NCI-H187 (cell line): ENCODE measurements at places on chromosomes 3 and 15.
A peak's percentile ranks its signal among the peaks of the same experiment; 100 is the strongest.

DNA sequence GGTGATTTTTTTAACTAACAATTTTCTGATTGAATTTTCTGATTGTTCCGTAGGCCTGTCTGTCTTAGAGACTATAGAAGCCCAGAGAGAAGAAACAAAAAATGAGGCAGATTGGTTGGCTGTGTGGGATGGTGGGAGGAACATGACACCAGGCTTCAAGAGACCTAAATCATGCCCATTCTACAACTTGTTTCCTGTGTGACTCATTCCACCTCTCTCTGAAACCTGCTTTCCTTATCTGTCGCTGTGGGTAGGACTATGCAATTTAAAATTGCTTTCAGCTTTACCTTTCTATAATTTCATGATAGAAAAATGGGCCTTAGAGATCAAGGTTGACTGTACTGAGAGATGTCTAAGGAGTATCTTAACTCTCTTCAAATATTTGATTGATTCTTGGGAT lies 44.5 kb downstream of the OXNAD1 start:
- no peak for DNase-seq

DNA sequence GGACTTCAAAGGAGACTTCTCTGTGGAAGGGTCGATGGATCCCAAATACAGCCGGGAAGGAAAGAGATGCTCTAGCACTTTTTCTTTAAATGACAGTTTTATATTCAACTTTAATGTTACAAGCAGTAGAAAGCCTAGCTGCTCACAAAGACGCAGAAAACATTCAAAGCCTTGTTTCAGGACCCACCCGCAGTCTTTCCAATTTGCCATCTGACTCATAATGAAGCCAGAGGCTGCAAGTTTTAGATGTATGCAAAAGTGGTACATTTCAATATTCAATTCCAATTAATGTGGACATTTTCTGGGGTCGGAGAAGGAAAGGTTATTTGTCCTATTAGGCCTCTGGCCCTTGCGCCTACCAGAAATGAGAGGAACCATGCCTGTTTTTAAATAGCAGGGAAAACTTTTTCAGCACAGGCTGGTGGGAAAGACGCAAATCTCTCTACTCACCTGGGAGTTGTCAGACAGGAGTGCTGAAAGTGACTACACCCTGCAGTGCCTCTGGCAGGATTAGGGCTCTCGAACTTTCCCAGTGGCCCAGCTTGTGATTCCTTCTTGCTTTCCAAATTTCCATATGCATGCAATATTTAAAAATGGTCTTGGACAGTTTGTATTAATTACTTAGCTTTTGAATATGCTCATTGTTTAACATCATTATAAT lies 117.4 kb upstream of the MBNL1 start:
- DNase-seq, result no peak

- DNase-seq, result no peak
These were observed 749.0 kb downstream of the NSUN3 start for GRCh38 chr3:94811836-94812235.

DNA sequence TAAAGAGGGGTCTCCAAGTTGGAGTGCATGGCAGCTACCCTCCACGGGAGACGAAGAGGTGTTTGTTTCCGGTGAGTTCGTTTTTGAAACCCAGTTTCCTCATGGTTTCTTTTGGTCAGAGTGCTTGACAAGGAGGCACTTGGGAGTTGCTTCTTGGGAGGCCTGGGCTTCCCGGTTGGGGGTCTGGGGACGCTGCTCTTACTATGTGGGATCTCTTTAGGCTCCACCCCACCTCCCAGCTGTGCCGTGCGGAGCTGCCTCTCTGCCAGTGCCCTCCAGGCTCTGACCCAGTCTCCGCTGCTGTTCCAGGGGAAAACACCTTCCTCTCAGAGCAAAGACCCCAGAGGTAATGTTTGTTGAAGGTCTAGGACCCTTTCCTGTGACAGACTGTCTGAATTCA lies 29.6 kb downstream of the KIF7 start:
- no peak for DNase-seq

DNA sequence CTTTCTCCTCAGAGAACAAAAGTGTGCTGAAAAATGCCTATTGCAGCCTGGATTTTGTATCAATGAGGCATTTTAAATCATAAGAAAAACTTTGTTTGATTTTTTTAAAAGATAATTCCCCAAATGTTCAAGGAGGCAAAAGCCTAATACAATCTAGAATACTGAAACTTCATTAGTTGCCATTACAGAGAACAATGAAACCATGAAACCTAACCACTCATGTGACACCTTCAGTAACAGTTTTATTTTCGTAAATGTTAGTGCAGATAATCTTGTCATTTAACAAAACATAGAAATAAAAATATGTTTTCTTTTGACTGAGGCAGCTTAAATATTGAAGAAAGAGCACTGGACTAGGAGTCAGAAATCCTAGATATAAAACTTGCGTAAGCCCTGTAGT lies 655.9 kb downstream of the RBMS3 start:
- no peak for DNase-seq

- DNase-seq, result no peak
These were observed 176.6 kb downstream of the XXYLT1 start for GRCh38 chr3:195094191-195094921.

- no peak for DNase-seq
These were observed 54.0 kb downstream of the TAFA4 start for GRCh38 chr3:68878322-68878721.

DNA sequence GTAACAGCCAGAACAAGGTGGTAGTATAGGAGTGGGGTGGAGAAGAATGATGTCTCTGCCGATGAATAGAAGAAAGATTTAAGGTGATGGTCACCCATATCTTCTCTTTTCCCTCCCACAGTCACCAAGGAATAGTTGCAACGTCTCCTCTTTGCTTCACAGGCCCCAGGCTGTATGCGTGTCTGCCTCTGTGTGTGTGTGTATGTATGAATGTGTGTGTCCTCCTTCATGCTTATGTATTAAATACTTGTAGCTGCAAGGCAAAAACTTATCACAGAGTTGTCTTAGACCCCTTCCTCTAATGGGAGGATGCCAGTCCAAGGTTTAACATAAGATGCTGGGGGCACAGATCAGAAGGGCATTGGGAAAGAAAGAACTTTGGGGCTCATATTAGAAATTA lies 19.1 kb upstream of the BNC1 start:
- no peak for DNase-seq

- DNase-seq, result no peak
These were observed 105.0 kb downstream of the MYLK start for GRCh38 chr3:123778991-123779622.

DNA sequence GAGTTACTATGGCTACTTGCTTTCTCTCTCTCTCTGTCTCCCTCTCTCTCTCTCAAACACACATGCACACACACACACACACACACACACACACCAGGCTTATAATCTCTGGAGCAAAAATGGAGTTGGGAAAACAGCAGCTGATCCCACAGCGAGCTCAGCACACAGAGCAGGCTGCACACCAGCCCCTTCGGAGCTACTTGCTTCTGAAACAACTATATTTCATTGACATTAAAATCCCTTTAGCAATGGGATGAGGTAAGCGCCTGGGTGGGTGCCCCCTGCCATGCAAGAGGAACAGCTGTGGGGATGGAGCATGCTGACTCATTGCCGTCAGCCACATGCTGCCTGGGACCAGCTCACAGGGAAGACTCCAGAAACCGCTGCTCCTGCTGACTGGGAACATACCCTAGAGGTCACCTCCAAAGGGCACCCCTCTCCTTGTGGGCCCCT lies 45.7 kb downstream of the B3GNT5 start:
- DNase-seq, result no peak

GRCh38 chr3:14430706-14431451 lies 28.5 kb downstream of the SLC6A6 start:
- no peak for DNase-seq

- DNase-seq, result no peak
These were observed 126.8 kb upstream of the UBE3A start for GRCh38 chr15:25565470-25566264.

GRCh38 chr3:172074032-172074431 lies 34.7 kb downstream of the FNDC3B start:
- DNase-seq, result no peak

DNA sequence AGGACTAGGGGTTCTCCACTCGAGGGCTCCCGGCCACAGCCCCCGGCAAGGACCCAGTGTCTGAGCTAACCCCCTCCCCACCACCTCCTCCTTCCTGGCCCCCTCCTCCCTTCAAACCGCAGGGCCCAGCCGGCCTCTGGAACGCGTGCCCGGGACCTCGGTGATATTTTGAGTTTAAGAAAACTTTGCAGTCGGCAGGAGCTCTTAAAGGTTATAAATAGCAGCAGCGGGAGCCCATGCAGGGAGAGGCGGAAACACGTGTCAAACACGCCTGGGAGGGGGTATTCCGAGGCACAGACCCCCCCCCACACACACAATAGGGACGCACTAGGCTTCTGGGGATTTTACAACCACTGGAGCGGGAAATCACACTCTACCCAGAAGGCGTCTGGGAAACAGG lies 3.1 kb upstream of the PTH1R start:
- DNase-seq, result no peak

DNA sequence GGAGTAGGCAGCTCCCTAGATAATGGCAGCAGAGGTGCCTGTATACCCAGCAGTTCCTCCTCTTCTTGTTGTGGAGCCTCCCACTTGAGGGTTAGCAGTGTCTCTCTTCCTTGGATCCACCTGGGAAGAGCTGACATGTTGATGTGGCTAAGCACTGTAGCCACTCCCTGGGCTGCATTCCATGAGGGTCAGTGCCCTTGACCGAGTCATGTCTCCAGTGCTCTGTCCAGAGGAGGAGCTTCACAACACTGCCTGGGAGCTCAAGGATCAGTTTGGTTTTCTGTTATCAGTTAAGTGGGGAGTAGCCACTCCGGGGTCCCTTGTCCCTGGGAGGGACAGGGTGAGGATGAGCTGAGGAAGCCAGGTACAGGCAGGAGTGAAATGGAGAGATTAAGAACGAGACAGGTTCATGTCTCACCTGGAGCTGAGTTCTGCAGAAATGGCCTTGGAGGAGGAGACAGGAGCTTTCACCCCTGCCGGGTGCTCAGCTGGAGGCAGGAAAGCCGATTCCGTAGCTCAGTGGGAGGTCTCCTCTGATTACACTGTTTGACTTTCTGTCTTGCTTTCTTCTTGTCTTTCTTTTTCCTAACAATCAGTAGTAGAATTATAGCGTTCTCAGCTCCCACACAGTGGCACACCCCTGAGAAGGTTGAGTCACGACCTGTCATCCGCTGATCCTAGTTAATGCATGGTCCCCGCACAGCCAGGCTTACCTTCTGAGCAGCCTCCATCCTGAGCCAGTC lies 57.9 kb upstream of the SEC22A start:
- no peak for DNase-seq

- DNase-seq, result peak; percentile 25
These were observed 5.7 kb upstream of the BLM start for GRCh38 chr15:90711418-90711824.

- peak; percentile 64 for DNase-seq
These were observed 678.1 kb upstream of the CCDC54 start for GRCh38 chr3:106699122-106699521.

DNA sequence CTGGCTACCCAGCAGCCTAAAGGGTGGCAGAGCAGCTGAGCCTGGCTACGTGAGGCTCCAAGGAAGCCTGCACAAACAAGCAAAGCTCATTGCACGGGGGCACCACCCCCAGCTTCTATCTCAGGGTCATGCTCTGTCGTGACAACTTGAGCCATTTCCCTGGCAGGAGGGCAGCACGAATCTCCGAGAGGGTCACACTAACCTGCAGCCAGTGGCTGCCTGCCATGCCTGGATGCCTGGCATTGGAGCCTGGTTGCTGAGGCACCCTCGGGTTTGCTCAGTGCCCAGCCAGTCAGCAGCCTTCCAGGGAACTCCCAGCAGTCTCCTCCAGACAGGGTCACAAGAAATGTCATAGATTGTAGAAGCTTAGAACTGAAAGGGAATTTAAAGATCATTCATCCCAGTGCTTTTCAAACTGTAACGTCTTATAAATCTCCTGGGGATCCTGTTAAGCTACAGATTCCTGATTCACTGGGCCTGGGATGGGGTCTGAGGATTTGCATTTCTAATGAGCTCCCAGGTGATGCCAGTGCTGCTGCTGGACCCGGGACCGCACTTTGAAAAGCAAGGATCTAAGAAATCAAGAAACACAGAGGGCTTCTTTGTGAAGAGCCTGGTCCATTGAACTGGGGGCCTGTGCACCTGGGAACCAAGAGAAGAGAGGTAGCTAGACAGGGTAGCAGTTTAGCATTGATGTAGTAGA lies 48.4 kb downstream of the TMEM266 start:
- no peak for DNase-seq

DNA sequence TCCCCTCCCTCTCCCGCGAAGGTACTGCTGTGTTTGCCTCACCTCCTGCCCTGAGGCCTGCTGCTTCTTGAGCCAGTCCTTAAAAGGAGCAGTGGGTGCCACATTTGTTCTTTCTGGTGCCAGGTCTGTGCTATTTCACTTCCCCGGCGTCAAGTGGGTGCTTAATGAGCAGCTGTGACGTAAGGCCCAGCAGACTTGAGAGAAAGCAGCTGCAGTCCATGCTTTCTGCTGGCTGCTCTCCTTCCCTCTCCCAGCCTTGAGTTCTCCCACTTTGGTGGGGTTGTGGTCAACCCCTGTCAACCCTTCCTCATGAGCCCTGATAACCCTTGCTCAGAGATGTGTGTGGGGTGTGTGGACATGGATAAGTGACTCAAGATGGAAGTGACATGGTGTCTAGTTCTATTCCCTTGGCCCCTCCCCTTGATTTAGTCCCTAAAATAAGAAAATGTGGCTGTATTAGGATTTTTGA lies 6.9 kb downstream of the INAFM2 start:
- DNase-seq, result no peak

GRCh38 chr15:76187163-76187562 lies 124.1 kb downstream of the ETFA start:
- DNase-seq, result no peak

GRCh38 chr3:127612966-127613365 lies 14.8 kb downstream of the MCM2 start:
- DNase-seq, result no peak

- no peak for DNase-seq
These were observed 19.5 kb downstream of the MRAS start for GRCh38 chr3:138367911-138368310.

DNA sequence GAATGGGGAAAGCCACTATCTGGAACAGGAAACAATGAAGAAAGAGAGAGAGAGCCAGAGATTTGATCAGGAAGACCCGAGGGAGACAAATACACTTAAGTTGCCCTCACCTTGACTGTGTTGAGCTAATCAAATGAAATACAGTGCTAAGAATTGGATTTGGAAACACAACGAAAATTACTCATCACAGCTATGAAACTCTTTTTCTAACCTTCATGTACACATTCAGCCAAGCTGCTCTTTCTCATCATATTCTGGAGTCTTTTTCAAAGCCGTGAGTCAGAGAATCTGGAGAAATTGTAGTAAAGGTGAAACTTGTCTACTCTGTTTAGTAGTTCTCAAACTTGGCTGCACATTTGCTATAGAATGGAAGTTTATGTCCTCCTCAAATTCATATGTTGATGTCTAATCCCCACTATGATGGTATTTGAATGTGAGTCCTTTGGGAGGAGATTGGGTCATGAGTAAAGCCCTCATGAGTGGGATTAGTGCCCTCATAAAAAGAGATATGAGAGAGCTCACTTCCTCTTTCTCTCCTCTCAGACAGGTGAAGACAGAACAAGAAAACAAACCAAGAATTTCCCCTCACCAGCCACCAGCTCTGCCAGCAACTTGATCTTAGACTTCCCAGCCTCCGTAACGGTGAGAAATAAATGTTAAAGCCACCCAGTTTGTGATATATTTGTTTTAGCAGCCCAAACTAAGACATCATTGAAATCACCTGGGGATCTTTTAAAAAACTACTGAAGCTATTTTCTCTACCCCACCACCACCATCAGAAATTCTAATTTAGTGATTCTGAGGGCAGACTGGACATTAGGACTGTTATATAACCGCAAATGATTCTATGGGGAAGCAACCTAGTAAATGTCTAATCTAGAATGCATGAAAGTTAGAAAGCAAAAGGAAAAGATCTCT lies 143.6 kb upstream of the GRM7 start:
- no peak for DNase-seq
